ENCODE measurements at places on chromosomes 4 and X. TPM values are rescaled to one million over a fixed set of nuclear protein-coding genes. Genes with fewer than 3 reads are reported as not detected.

GAGE2A gene
- not detected for total RNA-seq

AMOT gene
- 1.8 TPM for total RNA-seq

NOA1 gene
- 18.6 TPM for total RNA-seq

PCDH7 gene
- not detected for total RNA-seq

C1QTNF7 gene
- not detected for total RNA-seq

SSX1 gene
- not detected for total RNA-seq

WNK3 gene
- 0.07 TPM for total RNA-seq

PAGE4 gene
- not detected for total RNA-seq

AVPR2 gene
- not detected for total RNA-seq

TMPRSS11B gene
- not detected for total RNA-seq
